ENCODE measurements at places on chromosomes 4 and X.

GRCh38 chr4:139142980-139143379 lies 34.0 kb downstream of the ELF2 start:
- no peak for DNase-seq

DNA sequence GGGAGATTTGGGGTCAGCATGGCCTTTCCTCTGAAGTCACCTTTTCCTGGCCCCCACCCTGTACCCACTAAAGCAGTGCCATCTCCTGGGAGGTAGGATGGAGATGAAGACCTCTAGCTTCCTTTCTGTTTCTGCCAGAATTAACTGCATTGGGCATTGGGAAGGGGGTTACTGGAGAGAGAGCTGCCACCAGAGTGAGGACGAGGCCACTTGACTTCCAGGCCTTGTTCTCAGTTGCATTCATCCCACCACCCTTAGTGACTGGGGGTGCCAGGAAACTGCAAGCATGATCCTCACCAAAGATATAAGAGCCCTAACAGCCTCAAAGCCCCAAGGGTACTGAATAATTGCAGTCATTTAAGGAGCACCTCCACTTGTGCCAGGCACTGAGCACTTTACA lies 15.8 kb downstream of the SASH3 start:
- no peak for DNase-seq

- no peak for DNase-seq
Observed at GRCh38 chr4:58163156-58163555, 1053.0 kb upstream of the IGFBP7 start.

DNA sequence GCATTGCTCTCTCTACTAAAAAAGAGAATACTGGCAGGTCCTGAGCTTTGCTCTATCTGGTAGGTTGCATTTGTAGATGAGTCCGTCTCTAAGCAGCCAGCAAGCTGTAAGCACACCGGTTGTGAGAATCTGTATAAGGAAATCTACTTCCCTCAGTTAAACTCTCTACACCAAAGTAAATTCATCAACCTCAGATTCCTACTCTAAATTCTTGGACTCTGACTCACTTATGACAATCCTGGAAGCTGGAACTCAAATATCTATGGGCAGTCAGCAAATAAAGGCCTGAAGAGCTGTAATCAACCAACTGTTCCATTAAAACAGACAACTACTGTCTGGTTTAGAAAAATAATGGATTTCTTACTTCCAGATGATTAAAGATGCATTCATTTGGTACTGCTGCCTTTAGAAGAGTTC lies 37.9 kb downstream of the FAT1 start:
- DNase-seq: peak; percentile 88

GRCh38 chrX:65677954-65678469 lies 10.6 kb downstream of the MSN start:
- peak; percentile 79 for DNase-seq

DNA sequence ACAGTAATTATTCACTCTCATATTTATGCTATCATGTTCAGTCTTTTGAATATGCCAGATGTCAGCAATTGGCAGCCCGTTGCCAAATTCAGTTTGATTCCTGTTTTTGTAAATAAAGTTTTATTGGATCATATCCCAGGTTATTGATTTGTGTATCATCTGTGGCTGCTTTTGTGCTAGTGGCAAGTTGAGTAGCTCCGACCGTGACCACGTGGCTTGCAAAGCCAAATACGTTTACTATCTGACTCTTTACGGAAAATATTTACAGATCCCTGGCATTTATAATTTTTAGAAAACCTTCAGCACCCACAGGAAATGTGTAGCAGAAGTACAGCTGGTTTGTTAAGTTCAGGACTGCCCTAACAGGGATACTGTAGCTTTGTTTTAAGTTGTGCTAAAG lies 67.4 kb downstream of the VCX2 start:
- DNase-seq: no peak

DNA sequence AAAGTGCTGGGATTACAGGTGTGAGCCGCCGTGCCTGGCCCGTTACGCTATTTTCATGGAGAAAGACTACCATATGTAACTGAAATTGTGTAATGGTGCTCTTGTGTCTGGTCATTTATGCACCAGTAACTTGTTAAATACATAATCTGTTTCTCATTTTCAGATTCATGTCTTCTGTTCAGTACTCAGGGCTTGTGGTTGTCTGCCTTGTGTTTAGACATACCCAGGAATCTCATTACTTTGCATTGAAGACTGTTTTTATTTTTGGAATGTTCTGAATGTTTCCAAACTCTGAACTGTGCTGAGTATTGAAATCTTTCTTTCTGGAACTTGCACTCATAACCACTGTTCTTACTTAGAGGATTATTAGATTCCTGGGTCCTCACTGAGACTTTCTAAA lies 52.8 kb downstream of the PDLIM5 start:
- DNase-seq: peak; percentile 84

- DNase-seq: peak; percentile 80
Observed at GRCh38 chrX:96372313-96373046, 312.2 kb upstream of the DIAPH2 start.

DNA sequence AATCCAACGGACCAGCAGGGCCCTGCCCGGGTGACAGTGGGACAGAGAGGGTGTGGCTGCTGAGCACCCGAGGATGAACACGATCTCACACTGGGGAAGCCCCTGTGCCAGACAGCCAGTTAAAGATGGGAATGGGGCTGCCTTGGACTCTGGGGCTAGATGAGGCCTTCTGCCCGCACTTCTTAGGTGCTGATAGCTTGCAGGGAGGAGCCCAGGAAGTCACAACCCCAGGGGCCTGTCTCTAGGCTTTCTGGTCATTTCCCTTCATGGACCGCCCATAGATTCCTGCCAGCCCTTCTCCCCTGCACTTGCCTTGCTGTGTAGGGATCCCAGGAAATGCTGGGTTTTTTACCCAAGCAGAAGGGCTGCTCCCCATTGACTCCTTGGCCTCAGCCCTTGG lies 6.2 kb downstream of the ZNF275 start:
- no peak for DNase-seq

- no peak for DNase-seq
Observed at GRCh38 chrX:38342853-38343778, 9.3 kb upstream of the OTC start.

All from choroid plexus epithelial cell (primary cell).